ENCODE measurements at places on chromosomes 4 and X. TPM values are rescaled to one million over a fixed set of nuclear protein-coding genes. Genes with fewer than 3 reads are reported as not detected.

Gene UTP3
- total RNA-seq, result 15.0 TPM

Gene CACNA1F
- total RNA-seq, result not detected

Gene GAGE12E
- not detected for total RNA-seq

Gene GPR119
- total RNA-seq, result not detected

Gene ESX1
- total RNA-seq, result not detected

Gene VCX3A
- not detected for total RNA-seq

Gene KCND1
- total RNA-seq, result 0.59 TPM

Measured in RPMI7951 (cell line).